AG09319 (cell line): ENCODE measurements at places on chromosomes 16 and 17.

- DNase-seq, result no peak
Observed at GRCh38 chr16:66906916-66907836, 11.5 kb downstream of the CDH16 start.

GRCh38 chr17:36728030-36728991, 126.9 kb downstream of the MRM1 start:
- no peak for DNase-seq

DNA sequence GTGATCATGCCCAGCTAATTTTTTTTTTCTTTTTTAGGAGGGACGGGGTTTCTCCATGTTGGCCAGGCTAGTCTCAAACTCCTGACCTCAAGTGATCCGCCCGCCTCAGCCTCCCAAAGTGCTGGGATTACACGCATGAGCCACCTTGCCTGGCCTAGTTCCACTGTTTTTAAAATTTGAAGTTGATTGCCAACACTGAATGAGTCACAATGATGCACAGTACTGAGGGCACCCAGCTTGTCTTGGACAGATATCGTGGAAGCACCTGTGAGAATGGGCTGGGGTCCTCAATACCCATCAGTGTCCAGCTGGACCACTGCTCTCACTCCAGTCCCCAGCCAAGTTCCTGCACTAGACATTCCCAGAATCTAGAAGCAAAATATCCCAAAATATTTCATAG, 2.5 kb downstream of the KNOP1 start:
- DNase-seq, result no peak

DNA sequence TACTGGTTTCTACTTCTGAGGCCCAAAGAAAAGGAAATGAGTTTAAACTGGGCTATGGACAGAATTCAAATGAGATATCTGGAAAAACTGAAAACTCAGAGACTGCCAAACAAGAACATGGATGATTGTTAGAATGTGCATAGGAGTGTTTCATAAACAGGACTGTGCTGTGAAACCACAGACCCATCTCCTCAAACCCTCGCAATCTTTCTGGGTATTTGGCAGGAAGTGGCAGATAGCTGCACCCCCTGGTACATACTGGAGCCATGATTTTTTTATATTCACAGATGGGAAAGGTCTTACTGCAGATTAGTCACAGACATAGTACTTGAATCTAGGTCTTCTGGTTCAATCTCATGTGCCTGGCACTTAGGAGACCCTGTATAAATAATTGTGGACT, 145.0 kb downstream of the CCDC182 start:
- no peak for DNase-seq

DNA sequence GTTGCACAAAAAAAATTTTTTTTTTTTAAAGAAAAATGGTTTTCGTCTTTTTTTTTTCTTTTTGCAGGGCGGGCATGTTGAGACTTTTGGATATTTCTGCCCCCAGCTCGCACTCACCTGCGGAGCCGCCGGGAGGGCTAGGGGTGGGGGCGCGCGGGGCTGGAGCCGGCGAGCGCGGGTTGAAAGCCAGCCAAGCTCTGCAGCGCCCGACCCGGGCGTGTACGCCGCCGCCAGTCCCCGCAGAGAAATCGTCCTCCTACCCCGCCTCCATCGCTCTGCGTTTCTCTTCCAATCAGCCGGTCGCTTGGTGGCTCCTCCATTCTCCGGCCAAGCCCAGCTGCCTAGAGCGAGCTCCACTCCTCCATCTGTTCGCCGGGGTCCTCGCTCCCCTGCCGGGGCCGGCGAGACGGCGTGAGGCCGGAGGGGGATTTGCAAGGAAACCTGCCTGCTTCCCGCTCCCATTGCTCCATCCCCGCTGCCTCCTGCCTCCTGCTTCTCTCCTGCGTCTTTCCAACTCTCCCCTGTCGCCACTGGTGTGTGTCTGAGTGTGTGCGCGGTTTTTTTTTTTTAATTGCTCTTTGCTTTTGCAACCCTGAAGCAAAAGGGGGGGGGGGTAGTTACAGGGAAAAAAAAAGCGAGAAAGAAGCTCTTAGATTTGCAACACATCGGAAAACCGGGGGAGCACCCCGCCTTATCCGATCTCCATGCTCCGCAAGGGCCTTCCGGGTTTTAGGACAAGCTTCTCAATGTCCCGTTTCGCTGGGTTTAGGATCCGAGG, 1.8 kb upstream of the UBTF start:
- DNase-seq, result no peak

- DNase-seq, result no peak
Observed at GRCh38 chr17:82199496-82199895, 13.1 kb downstream of the CCDC57 start.

DNA sequence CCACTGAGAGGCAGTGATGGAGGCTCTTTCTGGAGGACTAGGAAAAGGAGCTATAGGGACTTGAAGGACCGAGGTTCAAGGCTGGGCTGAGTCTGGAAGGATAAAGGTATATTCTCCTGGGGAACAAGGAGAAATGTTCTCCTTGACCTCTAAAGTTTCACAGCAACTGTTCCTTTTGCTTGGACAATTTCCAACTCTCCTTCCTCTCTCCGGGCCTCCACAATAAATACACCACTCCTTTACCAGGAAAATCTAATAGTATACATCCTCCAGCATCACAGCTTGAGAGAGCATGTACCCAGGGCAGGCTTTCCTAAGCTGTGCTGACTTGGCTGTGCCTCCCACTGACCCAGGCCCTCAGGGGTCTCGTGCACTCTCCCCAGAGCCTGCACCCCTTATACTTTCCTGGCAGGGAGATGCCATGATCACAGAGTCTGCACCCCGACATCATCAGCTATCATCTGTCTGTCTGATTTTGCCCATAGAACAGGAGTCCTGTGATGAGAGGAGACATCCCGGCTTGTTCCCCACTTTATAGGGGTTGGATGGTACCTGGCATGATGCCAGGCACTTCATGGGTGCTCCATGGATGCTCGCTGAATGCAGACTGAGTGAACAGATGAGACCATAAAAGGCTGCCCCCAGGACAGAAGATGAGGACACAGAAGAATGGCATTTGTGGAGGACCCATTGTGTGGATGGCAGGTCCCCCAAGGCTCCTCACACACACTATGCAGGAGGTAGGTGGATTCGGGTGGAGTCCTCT, 582.6 kb upstream of the CDH5 start:
- no peak for DNase-seq

GRCh38 chr17:58088624-58089023, 5.4 kb downstream of the DYNLL2 start:
- no peak for DNase-seq

GRCh38 chr17:80946449-80946848, 45.2 kb upstream of the CHMP6 start:
- DNase-seq, result no peak

DNA sequence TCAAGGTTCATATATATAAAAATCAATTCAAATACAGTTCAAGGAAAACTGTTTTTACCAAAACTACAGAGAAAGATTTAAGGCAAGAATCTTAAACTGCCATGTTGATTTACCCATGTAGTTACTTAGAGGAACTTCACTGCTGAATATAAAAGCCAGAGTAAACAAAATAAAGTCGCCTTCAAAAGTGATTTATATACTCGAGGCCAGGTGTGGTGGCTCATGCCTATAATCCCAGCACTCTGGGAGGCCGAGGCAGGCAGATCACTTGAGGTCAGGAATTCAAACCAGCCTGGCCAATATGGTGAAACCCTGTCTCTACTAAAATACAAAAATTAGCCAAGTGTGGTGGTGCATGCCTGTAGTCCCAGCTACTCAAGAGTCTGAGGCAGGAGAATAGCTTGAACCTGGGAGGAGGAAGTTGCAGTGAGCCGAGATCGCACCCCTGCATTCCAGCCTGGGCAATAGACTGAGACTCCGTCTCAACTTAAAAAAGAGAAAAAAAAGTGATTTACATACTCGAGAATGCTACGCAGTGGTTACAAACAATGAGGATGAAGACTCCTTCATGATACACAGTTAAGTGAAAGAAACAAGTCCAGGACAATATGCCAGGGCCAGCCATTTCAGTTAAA, 54.1 kb upstream of the CNEP1R1 start:
- no peak for DNase-seq

DNA sequence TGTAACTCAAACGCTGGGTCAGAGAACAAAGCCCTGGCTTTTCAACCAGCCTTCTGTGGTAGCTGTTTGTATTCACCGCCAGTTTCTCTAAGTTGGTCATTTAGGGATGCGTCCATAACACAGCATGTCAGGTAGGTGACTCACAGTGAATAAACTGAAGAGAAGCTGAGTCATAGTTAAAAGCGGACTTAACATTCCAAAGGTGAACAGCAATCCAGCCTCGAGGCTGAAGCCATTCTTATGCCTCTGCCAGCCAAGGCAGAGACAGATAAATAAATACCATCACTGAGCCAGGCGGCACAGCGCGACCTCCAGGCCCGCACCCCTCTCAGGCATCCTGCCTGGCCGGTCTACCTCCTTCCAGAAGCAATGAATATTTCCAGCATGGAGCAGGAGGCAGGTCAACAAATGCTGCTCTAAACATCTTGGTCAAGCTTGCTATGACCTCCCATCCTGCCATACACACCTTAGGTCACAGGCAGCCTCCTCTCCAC, 12.4 kb upstream of the CACNG4 start:
- peak; percentile 56 for DNase-seq

DNA sequence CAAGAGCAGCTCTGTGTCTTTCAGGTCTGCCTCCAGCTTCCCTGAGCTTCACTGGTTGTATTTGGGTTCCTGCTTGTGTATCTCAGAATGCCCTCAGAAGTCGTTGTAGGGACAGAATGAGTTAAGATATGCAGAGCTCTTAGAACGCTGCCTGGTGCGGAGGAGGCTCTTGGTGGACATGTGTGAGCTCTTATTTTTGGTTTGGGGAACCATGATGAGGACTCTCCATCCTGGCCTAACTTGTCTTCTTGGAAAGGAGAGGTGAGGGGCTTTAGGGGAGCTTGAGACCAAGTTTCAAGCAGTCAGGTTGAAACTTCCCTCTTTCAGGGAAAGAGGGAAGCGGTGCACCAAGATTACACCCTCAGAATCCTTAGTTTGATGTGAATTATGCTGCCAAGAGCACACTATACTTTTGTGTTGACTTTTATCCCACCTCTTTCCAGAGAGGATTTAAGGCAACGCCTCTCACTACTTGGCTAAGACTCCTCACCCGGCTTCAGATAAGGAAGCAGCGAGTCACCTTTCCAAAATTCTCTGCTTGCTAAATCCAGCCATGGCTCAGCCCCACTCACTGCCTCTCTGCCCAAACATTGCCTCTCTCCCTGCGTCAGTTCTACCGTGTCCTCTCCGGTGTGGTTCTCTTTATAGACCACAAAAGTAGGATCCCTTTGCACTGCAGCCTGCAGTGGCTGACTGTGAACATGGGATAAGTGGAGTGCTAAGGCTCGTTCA, 12.7 kb downstream of the CDK5RAP3 start:
- no peak for DNase-seq

DNA sequence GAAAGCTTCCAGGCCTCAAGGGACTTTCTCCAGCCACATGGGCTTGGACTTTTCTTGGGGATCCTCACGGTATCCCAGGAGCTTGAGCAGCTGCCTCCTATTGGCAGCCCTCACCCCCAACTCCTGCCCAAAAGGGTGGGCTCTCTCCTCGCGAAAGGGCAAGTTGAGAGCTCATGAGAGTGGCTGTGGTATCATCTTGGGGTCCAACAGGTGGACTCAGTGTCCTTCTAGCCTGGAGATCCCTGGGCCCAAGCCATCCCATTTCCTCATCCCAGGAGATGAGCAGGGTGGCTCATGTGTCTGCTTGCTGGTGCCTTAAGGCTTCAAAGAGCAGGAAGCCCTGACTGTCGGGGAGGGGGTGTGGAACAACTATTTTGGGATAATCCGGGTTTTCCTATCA, 17.7 kb downstream of the TBX4 start:
- DNase-seq, result no peak

GRCh38 chr16:1012722-1013592, 31.4 kb downstream of the SOX8 start:
- DNase-seq, result no peak

GRCh38 chr16:88703486-88704309, 2.5 kb downstream of the RNF166 start:
- no peak for DNase-seq

GRCh38 chr16:12703935-12704334, 99.8 kb downstream of the CPPED1 start:
- peak; percentile 5 for DNase-seq

- DNase-seq, result no peak
Observed at GRCh38 chr17:42535155-42536047, 640 bp upstream of the NAGLU start.

DNA sequence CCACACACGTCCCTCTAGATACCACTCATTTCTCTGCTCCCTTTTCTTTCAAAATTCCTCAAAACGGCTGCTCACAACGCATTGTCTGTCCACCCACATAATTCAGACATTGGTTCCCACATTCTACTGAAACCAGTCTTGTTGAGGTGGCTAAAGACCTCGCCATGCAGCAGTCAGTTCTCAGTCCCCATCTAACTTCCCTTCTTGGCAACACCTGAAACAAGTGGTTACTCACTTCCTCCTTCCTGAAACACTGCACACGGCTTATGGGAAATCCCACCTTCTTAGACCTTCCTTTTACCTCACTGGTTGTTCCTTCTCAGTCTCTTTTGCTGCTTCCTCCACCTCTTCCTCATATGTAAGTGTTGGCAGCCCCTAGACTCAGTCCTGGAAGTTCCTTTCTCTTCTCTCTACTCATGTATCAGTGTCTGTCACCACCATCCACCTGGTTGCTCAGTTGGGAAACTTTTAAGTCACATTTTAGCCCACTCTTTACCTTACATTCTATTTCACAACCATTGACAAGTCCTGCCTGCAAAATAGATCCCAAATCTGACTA, 277.1 kb downstream of the CEP112 start:
- no peak for DNase-seq

- DNase-seq, result no peak
Observed at GRCh38 chr17:50877838-50878237, 11.7 kb upstream of the TOB1 start.

DNA sequence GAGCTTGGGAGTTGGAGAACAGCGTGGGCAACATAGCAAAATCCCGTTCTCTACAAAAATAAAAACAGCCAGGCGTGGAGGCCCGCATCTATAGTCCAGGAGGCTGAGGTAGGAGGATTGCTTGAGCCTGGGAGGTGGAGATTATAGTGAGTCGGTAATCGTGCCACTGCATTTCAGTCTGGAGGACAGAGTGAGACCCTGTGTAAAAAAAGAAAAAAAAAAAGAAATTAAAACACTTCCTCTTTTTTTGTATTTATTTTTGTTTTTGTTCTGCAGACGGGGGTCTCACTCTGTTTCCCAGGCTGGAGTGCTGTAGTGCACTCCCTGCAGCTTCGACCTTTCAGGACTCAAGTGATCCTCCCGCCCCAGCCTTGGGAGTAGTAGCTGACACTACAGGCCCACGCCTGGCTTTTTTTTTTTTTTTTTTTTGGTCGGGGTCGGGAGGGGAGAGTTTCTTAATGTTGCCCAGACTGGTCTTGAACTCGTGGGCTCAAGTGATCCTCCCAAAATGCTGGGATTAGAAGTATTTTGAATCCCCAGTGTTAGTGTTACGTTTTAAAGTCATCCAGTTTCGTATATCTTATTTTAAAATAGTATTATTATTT, 1.5 kb downstream of the IST1 start:
- DNase-seq, result no peak

DNA sequence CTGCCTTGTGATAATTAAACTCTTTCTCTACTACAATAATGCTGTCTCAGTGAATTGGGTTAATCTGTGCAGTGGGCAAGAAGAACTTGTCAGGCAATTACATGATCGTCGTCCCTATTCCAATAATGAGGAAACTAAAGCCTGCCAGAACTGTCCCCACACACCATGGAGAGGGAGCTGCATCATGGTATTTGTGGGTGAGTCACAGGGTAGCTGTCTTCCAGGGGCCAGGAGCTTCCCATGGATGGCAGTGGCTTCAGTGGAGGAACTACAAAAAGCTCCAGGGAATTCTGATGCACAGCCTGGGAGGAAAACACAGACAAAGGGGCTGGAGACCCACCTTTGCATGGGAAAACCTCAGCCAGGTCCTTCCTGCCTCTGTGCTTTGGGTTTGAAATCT, 83.3 kb upstream of the C16orf82 start:
- no peak for DNase-seq

- no peak for DNase-seq
Observed at GRCh38 chr17:16428098-16428882, 12.9 kb downstream of the TRPV2 start.
